ENCODE measurements at places on chromosomes 13 and 19.

- peak; percentile 38 for DNase-seq
Observed at GRCh38 chr19:23283925-23284324, 33.7 kb upstream of the ZNF724 start.

DNA sequence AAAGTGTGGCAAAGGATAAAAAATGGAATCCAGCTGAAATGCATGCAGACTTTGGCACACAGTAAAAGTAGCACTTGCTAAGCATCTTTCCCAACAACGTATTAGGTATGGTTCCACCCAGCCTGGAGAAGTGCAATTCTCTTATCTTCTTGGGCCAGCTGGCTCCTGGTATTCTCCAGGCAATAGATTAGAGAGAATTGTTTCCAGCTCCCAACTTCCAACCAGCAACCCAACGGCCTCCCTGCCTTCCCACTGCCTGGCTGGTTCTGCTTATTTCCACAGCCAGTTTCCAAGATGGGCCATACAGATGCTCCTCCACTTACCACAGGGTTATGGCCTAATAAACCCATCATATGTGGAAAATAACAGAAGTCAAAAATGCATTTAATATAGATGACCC, 133.4 kb downstream of the OXGR1 start:
- no peak for DNase-seq

GRCh38 chr13:89791971-89792630, 1555.4 kb upstream of the MIR17HG start:
- no peak for DNase-seq

GRCh38 chr13:27024074-27024461, 147.5 kb downstream of the USP12 start:
- DNase-seq: no peak

DNA sequence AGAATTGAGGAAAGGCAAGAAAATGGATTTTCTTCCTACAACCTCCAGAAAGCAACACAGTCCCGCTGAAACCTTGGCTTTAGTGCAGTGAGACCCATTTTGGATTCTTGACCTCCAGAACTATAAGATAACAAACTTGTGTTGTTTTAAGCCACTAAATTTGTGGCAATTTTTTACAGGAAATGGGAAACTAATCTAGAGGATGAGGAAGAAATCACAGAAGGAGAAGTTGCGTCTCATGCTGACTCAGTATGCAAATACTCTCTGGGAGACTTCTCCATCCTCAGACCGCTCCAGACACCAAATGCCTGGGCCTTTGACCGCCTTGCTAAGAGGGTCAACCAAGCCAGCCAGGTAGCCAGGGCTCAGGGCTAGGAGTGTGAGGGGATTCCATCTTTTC, 13.1 kb upstream of the CEACAM16 start:
- DNase-seq: no peak

- peak; percentile 42 for DNase-seq
Observed at GRCh38 chr19:6678690-6679109, 8.7 kb upstream of the TNFSF14 start.

DNA sequence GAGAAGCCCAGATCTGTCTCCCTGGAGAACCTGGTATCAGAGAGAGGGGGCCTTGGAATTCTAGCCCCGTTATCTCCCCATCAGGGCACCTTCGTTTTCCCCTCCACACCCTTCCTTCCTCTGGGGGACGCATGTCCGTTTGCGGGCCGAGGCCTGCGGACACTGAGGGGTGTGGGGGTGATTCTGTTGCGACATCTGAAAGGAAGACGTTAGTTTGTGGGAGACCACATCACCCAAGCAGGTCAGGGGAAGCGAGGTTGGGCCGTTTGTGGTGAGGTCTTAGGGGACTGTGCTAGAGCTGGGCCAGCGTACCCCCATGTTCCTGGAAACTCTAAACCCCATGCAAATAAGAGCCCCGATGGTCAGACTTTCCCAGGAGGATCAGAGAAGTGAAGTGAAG, 3.7 kb upstream of the HSH2D start:
- no peak for DNase-seq

DNA sequence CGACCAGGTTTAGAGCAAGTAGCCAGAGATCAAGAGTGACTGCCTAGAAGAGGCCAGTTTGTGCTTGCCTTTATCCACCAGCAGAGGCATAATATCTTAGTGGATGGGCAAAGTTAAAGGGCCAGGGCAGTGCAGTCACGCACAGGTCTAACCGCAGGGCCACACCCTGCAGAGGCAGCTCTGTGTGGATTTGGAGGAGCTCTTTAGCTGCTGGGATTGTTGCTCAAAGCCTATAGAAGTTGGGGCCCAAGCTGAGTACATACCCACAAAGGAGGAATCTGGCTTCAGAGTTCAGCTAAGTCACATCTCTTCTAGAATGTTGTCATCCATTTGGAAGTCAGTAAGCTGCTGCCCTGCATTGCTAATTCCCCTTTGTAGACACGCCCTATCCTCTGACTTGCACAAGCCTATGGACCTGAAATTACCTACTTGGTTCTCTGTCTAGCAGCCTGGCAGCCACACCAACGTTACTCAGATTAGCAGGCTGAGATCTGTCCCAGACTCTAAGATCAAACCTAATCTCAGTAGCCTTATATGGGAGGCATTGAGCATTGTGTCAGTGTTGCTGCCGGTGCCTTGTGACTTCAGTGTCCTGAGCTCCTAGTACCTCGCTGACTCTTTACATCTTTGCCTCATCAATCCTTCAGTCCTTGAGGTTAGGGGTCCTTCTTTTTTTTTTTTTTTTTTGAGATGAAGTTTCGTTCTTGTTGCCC, 102.9 kb upstream of the STARD13 start:
- no peak for DNase-seq

- no peak for DNase-seq
Observed at GRCh38 chr19:31537136-31537535, 187.9 kb upstream of the TSHZ3 start.

DNA sequence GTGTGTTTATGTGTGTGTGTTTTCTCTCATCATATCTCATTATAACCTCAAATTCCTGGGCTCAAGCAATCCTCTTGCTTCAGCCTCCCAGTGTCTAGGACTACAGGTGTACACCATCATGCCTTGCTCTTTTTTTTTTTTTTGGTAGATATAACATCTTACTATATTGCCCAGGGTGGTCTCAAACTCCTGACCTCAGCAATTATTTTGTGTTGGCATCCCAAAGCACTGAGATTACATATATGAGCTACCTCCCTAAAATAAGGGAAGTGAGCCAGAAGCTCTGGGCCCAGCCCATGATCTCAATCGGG, 448 bp upstream of the ZNF543 start:
- DNase-seq: no peak

DNA sequence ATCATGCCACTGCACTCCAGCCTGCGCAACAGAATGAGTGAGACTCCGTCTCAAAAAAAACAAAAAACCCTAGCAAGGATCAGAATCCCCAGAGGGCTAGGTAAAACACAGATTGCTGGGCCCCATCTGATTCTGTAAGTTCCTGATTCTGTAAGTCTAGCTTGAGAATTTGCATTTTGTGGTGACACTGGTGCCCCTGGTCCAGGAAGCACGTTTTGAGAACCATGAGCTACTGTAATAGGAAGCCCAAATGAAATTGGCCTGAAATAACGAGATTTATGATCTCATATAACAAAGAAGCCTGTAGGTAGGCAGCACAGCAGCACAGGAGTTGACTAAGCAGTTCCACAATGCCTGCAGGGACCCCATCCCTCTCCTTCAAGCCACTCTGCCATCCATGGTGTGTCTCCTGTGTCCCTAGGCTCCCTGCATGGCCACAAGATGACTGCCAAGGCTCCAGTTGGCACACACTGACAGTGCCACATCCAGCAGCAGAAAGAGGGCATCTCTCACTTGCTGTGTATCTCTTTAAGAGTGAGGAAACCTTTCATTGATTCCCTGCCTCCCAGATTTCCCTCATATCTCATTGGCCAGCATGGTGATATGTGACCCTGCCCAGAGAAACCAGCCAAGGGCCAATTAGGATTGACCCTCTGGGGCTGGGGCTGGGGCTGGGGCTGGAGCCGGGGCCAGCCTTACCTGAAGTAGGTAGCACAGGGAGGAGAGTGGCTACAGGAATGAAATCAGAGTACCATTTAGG, 21.7 kb downstream of the SIPA1L3 start:
- no peak for DNase-seq

DNA sequence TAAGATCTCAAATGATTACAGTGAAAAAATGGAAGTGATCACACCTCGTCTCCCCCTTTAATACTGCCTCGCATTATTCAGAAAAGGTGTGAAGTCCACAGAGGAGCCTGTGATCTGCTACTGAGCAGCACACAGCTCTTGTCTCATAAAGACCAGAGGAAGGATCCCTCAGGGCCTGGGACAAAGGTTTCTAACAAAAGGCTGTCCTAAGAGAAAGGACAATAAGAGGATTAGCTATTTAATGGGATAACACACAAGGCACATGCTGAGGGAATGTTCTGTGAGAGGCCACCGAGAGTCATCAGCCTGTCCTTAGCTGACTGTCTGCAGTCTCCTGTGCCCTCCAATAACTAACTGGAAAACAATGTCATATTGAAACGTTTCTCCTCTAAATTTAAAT, 26.7 kb downstream of the EBPL start:
- no peak for DNase-seq

DNA sequence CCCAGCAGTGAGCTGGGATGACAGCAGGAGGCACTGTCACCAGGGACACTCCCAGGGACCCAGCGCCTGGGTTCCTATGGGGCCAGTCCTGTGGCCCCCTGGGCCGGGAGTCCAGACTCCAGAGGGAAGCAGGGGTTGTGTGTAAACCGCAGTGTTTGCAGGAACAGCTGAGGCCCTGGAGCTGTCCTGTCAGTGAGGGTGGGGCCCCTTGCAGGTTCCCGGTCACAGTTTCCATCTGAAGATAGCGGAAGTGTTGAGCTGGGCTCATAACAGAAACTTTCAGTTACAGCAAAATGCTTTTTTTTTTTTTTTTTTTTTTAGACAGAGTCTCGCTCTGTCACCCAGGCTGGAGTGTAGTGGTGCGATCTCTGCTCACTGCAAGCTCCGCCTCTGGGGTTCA, 17.7 kb upstream of the CSNK1G2 start:
- DNase-seq: peak; percentile 47

- DNase-seq: peak; percentile 7
Observed at GRCh38 chr19:28710278-28710677, 502.7 kb downstream of the UQCRFS1 start.

DNA sequence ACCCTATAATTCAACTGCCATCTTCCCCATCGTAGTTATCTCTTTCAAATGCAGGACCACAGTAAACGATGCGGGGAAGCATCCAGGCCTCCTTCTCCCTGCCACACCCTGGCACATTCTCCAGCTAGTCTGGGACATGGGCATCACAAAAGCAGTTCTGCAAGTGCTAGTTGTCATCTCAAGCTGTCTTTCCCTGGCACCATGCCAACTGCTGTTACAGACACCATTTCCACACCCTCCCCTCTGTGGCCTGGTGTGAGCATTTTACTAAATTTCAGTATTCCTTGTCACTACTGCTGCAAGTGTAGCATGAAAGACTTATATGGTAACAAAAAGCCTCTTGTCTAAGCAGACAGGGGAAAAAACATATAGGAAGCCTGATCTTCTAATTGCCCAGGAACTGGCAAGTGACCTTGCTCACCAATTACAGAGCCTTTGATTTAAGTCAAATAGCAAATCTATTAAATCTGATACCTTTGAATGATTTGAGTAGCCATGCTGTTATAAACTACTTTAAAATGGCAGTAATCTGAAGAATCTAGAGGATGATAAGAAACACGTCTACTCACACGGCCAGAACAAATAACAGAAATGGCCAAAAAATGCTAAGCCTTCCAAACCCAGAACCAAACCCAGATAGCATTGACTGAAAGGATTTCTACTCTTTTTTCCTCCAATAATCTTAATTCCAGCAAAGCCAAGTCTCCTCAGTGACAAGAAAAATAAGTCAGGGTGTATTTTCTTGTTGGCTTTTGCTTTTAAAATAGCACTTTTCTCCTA, 179.0 kb downstream of the NUFIP1 start:
- no peak for DNase-seq
